Cardiac septum (tissue), 1 donor: ENCODE measurements at places on chromosomes 12 and 14. TPM values are rescaled to one million over a fixed set of nuclear protein-coding genes. Genes with fewer than 3 reads are reported as not detected.

INHBC gene
- not detected for total RNA-seq

KERA gene
- 0.19 TPM for total RNA-seq

SPTB gene
- total RNA-seq = 113 TPM

KRT6A gene
- not detected for total RNA-seq

FOXG1 gene
- total RNA-seq = not detected

OASL gene
- 0.27 TPM for total RNA-seq

LRRC9 gene
- total RNA-seq = 0.24 TPM

GRCh38 chr12:93413064-93413463 lies 28.7 kb downstream of the UBE2N start:
- DNase-seq = no peak

DNA sequence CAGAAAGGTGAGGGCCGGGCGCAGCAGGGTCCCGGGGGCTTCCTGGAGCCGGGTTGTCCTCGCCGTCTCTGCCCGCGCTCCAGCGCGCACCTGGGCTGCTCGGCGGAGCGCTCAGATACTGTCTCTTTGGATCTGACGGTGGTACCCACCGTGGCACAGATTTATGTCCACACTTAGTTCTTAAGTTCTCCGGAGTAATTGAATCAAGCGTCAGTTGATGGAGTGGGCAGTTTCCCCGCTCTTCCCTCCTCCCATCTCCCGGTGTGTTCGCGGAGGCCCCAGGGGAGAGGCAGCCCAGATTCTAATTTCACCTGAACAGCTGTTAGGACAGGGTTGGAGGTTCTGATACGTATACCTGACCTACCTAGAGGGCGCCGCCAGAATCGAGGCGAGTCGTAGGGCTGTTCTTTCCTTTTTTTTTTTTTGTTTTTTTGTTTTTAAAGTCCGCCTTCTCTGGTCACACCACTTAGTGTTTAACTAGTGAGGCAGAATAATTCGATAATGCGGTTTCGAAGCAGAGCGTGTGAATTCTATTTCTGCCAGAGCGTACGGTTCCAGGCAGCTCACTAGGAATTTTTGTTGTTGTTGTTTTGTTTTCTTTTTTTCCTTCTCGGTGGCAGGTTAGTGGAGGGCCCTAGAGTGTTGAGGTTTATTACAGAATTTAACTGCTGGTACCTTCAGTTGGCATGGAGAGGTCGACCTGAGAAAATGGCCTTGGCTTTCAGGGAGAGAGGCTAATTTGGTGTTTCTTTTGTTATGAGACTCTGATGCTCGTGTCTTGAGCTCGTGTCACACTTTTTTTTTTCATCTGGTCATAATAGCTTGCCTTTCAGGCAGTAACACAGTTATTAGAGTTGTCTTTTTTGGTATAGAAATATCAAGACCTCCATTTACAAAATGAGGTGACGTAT lies 22.3 kb upstream of the GNS start:
- no peak for DNase-seq

GRCh38 chr14:39768589-39768988 lies 336.4 kb upstream of the FBXO33 start:
- no peak for DNase-seq

- DNase-seq = no peak
These were observed 165.1 kb upstream of the CNOT2 start for GRCh38 chr12:70078161-70078560.

GRCh38 chr12:116319898-116320621 lies 42.6 kb upstream of the MED13L start:
- DNase-seq = peak; percentile 82

DNA sequence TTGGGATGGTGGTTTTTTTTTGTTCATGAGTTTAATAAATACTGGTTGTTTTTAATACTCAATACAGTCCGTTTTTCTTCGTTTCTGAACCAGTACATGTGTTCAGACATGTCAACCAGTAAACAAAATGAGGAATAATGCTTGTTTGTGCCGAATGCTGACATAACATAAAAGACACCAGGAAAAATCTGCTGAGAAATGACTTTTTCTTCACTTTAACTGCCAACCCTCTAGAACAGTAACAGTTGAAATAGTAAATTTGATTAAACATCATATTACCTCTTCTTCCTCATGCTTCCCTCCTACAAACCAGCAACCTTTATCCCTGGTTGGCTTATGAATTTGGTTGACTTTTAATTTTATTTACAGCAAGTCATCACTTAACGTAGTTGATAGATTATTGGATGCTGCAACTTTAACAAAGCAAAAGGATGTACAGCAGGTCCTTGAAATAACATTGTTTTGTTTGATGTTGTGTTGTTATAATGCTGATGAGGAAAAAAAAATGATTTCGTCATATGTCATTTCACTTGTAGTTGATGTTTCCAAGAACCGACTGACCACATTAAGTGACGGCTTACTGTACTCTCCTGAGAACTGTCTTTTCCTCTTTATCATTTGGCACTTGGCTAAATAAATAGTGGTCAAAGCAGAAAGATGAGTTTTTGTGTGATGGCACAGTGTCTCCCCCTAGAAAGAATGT lies 340.5 kb downstream of the TMTC2 start:
- no peak for DNase-seq

GRCh38 chr12:2283916-2284315 lies 231.1 kb downstream of the CACNA1C start:
- peak; percentile 72 for DNase-seq

DNA sequence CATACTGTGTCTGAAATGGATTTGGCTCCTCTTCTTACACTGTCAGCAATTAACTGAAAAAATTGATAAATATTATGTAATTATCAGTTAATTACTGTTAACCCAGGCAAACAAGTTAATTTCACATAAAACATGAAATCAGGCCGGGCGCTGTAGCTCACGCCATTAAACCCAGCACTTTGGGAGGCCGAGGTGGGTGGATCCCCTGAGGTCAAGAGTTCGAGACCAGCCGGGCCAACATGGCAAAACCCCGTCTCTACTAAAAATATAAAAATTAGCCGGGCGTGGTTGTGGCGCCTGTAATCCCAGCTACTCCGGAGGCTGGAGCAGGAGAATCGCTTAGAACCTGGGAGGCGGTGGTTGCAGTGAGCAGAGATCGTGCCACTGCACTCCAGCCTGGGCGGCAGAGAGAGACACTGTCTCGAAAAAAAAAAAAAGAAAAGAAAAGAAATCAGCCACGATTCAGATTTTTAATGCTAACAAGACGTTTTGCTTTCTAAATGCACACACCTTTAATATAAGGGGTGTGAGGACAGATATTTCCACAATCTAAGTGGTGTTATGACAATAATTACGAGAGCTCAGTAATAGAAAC lies 473 bp upstream of the TMEM19 start:
- no peak for DNase-seq

GRCh38 chr12:67630373-67631088 lies 18.0 kb upstream of the DYRK2 start:
- DNase-seq = no peak

DNA sequence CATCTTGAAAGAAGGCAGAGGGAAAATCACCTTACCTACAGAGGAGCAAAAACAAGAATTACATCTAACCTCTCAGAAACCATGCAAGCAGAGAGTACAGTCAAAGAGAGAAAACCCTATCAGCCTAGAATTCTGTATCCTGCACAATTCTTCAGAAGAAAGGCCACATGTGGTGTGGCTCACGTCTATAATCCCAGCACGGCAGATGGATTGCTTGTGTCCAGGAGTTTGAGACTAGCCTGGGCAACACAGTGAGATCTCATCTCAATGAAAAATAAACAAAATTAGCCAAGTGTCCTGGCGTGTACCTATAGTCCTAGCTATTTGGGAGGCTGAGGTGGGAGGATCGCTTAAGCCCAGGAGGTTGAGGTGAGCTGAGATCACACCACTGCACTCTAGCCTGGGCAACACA lies 48.2 kb downstream of the ATF7 start:
- DNase-seq = no peak

DNA sequence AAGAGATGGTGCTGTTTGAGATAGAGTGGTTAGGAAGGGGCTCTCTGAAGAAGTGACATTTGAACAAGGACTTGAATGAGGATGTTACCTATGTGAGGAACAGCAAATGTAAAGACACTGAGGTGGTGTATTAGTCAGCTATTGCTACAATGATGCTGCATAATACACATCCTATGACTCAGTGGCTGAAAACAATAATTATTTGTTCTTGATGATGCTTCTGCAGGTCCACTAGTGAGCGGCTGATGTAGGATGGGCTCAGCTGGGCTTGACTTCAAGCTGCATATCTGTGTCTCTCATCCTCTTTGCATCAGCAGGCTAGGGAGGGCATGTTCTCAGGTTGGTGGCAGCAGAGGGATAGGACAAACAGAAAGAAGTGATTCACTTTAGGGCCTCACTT lies 21.4 kb upstream of the CLMN start:
- DNase-seq = peak; percentile 64

- no peak for DNase-seq
These were observed 26.9 kb downstream of the C12orf42 start for GRCh38 chr12:103468837-103469236.

DNA sequence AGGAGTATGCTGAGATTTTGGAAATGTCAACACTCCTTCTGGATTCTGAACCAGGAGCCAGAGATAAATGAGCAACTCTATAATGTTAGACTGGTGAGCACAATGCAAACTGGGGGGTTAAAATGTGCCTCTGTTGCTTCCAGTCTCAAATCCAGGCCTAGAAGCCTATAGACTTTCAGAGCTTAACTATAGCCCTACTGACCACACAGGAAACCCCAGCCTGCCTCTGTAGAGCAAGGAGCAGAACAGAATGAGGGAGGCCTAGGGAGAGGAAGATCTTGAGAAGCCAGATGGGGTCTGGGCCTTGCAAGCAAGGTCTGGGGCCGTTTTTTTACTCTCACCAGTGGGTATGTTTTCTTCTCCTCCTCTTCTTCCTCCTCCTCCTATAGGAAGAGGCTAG lies 225.4 kb upstream of the KITLG start:
- DNase-seq = no peak

DNA sequence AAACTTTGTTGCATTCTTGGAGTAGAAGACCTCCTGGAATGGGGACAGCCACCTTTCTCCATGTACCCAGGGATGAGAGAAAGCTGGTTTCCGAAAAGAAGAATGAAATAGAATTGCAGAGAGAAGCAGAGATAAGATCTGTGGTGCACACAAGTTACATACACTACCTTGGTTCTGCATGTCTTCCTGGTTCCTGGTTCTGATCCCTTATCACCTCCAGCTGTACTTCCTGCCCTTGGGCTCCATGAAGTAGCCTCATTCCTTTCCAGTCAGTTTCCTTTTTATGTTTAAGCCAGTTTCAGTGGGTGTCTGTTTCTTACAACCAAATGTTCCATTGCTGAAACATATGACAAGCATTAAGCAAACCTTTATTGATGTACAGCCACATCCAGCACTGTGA lies 69.3 kb downstream of the FBXW8 start:
- no peak for DNase-seq

- DNase-seq = no peak
These were observed 73.9 kb downstream of the ANO4 start for GRCh38 chr12:100868487-100868886.

DNA sequence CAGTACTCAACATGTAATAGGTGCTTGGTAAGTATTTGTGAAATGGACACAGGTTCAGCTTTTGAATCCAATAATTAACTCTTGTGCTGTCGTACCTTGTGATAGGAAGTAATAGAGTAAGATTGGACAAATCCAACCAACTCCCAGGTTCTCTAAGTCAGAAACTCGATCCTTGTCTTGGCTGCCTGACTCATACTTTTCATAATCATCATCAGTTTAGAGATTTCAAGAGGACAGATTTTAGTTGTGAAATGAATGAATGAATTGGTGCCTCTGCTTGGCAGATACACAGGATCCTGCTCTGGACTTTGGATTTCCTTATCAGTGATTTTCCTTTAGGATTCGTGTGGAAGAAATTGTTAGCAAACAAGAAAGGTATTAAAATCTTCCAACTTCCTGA lies 1145.2 kb downstream of the AACS start:
- no peak for DNase-seq

DNA sequence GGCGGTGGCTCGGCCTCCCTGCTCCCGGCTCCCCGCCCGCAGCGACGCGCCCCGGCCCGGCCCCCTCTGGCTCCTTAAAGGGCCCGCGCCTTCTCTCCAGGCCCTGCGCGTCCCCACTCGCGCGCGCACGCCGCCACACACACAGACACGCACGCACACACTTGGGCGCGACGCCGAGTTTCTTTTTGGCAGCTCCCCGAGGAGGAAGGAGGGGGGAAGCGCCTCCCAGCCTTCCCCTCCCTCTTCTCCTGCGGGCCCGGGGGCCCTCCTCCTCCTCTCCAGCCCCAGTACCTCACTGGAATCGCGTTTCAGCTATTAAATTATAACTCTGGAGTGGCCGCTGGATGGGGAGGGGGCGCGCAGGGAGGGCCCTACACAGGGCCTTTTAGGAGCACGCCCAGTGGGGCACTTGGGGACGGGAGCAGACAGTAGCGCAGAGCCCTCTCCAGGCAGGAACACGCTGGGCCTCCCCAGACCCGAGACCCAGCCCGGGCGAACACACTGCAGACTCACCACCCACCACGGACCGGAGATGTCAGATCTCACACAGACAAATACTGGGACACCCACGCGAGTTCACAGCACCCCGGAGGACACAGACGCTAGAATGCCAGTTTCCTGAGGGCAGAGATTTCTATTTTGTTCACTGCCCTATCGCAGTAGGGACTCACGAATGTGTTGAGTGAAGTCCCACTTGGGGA lies 411 bp upstream of the NCOR2 start:
- peak; percentile 97 for DNase-seq

- no peak for DNase-seq
These were observed 709.2 kb downstream of the TMEM121 start for GRCh38 chr14:106235356-106236159.

DNA sequence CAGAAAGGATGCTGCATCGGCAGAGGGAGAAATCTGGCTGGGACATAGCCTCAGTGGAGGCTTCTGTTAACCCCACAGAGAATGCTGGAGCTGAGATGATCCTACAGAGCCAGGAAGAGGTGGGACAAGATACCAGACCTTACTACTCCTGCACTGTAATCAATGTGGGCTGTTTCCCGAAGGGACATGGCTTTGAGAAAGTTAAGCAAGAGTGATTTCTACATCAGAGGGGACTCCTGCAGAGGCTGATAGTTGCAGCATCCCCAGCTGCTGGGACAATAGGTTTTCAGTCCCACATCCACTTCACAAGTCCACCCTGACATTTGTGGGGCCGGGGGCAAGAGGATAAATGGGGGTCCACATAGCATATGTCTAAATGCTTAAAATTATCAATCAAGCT lies 22.5 kb upstream of the CMKLR1 start:
- no peak for DNase-seq

GRCh38 chr12:132275631-132276030 lies 53.8 kb downstream of the GALNT9 start:
- no peak for DNase-seq
